Posterior vena cava (tissue), 2 donors: ENCODE measurements at places on chromosomes 12 and 14. TPM values are rescaled to one million over a fixed set of nuclear protein-coding genes. Genes with fewer than 3 reads are reported as not detected.
A peak's percentile ranks its signal among the peaks of the same experiment; 100 is the strongest.

DNA sequence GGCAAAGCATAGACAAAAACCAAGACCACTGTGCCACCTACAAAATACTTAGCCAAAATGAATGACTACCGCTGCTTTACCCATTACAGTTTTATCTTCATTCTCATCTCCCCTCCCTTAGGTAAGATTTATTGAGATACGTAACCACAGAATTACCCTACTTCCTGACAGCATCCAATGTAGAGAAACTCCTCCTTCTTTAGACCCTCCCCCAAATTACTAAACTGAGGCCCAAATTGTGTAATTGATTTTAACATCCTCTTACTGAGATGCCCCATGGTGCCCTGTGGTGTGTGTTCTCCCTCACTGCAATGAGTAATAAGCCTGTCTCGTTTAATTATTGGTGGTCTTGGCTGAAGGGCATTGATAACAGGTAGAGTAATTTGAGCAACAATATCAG, 19.1 kb downstream of the VRK1 start:
- no peak for DNase-seq

DNA sequence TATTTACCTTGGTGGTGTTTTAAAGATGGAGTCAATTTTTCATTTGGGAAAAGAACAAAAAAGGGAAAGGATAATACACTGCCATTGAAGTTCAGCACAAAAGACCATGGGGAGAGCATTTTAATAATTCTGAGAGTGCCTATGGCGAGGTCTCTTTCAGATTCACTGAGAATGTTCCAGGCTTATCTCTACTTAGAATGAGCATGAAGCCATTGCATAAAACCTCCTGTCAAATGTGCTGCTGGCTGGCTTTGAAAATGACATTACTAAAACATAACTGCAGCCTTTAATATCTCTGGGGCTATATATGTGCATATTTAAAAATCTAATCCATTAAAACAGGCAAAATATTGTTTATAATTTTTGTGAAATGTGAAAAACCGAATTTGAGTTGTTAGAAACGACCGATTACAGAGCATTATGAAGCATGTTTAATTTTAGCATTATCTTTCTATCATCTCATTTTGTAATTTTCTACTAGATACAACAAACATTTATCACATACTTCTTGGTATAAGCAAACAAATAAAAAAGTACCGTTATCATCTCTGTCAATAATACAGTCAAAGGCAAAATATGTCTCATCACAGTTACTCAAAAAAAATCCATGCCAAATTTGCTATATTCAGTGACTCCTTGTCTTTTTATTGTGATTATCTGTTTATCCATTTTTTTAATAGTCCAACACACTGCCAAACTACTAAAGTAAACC, 45.7 kb upstream of the YARS2 start:
- DNase-seq, result no peak

- DNase-seq, result peak; percentile 89
These were observed 68.2 kb upstream of the SLC24A4 start for GRCh38 chr14:92254786-92255185.

GRCh38 chr12:4268329-4269181, 5.0 kb upstream of the CCND2 start:
- no peak for DNase-seq

- peak; percentile 79 for DNase-seq
These were observed 14.1 kb downstream of the TEDC1 start for GRCh38 chr14:105505101-105505500.

The ZNF891 gene
- 2.5 TPM for total RNA-seq

The LIN7A gene
- total RNA-seq, result 2.4 TPM

The IL26 gene
- total RNA-seq, result not detected

The KRT1 gene
- total RNA-seq, result not detected
